Activated naive CD4-positive, alpha-beta T cell treated with Interleukin-2 at 50 U/mL for 16 hours (primary cell): ENCODE measurements at places on chromosomes 1 and 21.

- DNase-seq = peak; percentile 43
Observed at GRCh38 chr1:8858888-8859706, 19.4 kb downstream of the ENO1 start.

GRCh38 chr21:31326522-31327242 is 17.4 kb downstream of the TIAM1 start:
- DNase-seq = peak; percentile 65

DNA sequence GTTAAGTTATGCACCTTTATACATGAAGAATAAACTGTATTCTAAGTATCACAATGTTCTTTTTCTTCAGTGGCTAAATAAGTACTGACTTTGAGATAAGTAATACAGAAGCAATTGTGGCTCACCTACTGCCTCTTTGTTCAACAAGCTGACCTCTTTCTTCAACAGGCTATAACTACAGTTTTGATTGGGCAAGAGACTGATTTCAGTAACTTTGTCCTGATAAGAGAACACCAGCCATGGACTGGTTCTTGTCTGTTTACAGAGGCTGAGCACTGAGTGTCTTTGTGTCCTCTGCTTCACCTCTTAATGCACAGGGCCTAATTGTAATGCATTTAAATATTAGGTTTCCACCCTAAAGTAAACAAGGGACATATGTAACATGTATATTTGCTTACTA is 34.6 kb upstream of the PDE4B start:
- no peak for DNase-seq

- no peak for DNase-seq
Observed at GRCh38 chr1:73803380-73803779, 394.6 kb downstream of the LRRIQ3 start.

- no peak for DNase-seq
Observed at GRCh38 chr1:169493251-169493650, 7.5 kb upstream of the SLC19A2 start.

DNA sequence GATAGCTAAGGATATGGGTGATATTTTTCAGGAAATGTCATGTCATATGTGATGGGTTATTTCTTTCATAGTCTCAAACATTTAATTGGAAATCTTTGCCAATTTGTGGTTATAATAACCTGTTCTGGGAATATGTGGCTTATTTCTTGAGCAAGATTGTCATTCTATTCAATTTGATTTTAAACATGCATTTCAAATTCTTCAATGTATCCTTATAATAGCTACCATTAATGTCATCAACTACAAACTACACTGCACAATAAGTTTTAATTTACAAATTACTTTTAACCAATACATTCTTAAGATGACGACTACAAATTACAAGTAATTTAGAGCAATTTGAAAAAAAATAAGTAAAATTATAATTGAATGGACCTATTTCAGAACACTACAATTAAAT is 164.9 kb downstream of the BRINP3 start:
- no peak for DNase-seq

- DNase-seq = no peak
Observed at GRCh38 chr1:175984057-175984812, 222.9 kb downstream of the COP1 start.

DNA sequence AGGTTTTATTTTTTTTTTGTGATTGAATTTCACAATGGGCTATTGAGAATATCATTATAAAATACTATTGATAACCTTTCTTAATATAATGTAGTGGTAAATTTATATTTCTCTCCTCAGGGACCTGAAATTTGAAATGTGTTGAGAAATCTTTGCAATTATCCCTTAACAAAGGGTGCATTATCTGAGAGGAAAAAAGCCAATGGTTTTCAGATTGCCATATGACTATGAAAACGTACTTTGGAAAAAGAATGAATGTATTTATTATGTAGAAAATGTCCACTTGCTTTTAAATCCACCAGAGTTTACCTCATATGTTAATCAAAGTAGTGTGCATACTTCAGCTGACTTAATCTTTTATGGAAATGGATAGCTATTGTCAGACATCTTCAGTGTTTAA is 441.1 kb downstream of the AMY1C start:
- DNase-seq = no peak

- DNase-seq = no peak
Observed at GRCh38 chr1:205127646-205128045, 5.9 kb upstream of the RBBP5 start.

DNA sequence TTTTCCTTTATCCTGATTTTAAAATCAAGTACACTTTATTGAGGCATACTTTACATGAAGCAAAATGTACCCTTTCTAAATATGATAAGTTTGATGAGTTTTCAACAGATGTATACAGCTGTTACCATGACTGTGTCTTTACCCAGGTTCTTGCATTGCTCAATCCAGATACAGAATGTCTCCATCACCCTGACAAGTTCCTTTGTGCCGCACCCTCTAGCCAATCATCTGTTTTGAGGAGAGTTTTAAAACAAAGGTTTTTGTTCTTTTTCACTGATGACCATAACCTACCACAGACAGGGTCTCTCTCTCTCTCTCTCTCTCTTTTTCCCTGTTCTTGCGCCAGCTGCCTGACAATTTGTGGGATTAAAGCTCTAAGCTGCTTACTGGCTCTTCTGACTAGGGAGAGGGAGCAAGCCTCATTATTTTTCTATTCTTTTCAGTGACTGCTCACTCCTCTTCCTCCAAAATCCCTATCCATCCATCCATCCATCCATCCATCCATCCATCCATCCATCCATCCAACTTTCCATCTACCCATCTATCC is 1.2 kb upstream of the KCNE1 start:
- no peak for DNase-seq

- no peak for DNase-seq
Observed at GRCh38 chr21:21612466-21612865, 614.3 kb downstream of the NCAM2 start.

- DNase-seq = no peak
Observed at GRCh38 chr1:215474940-215475339, 92.2 kb upstream of the KCTD3 start.

GRCh38 chr1:171422511-171422910 is 62.8 kb upstream of the PRRC2C start:
- no peak for DNase-seq

GRCh38 chr1:32775640-32776337 is 41.4 kb downstream of the YARS1 start:
- DNase-seq = no peak

DNA sequence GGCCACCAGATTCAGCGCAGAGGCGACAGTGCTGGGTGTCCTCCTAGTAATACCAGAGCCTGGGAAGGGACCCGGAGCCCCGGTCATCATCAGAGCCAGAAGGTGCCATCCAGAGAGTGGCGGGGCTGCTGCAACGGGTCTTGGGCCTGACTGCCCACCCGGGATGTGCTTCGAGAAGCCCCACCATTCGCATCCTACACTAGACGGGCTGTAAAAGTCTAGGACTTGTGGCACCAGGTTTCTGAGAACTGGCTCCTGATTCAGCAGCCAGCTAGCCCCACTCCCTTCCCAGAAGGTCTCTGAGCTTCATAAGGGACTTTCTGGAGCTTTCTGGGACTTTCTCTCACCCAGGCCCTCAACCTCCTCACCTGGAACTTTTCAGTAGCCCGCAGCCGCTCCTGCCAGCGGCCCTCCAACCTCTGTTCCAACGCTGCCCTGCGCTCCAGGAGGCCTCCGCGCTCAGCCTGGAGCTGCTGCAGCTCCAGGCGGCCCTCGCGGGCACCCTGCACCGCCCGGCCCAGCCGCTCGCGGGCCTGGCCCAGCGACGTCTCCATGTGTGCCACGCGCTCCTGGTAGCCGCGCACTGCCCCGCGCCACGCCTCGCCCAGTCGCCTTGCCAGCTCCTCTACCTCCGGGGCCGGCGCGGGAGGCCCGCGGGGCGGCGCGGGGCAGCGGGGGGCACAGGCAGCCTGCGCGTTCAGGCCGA is 940 bp downstream of the NES start:
- DNase-seq = no peak

DNA sequence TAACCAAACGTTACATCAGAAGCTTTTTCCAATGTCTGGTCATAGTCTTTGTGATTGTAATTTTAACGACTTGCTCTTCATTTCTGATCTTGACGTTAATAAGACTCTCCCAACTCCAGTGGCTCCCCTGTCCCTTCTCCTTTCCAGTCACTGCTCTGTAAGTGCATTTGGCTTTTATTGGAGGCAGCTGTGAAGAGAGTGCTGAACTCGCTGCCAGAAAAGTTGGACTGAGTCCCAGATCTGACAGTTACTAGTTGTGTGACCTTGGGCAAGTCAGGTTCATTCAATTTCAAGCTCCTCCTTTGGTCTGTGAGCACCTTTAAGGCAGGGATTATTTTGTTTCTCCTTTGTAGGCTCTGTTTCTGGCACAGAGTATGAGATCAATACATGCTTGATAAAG is 109.6 kb upstream of the TSPAN2 start:
- DNase-seq = no peak

- DNase-seq = no peak
Observed at GRCh38 chr1:41427916-41428737, 56.4 kb downstream of the EDN2 start.

GRCh38 chr1:210938416-210938925 is 195.5 kb downstream of the KCNH1 start:
- no peak for DNase-seq

- DNase-seq = no peak
Observed at GRCh38 chr21:18460979-18461378, 57.4 kb upstream of the TMPRSS15 start.

DNA sequence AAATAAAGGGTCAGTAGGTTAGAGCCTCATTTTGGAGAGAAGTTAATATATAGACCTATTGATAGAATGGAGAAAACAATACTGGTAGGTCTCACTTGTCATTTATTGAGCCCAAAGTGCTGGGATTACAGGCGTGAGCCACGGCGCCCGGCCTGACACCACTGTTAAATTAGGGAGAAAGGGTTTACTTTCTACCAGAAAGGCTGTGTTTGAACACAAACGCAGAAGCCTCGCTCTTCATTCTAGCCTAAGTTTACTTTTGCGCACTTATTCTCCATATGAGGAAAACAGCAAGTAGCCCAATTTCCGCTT is 710 bp upstream of the PRPF3 start:
- DNase-seq = no peak

DNA sequence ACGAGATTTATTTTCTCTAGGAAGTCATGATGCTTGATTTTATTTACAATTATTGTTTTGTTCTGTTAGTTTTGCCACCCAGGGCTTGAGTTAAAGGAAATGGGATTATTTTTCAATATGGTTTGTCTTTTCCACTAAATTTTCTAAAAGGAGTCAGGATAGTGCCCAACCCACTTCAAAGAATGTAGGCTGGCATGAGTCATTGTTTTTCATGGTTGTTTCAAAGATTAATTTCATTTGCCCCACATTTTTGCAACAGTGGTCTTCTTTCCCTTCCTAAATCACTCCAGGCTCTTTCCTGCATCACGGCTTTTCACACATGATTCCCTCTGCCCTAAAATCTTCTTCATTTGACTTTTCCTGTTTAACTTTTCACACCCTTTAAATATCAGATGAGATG is 2.5 kb downstream of the SLAMF6 start:
- DNase-seq = no peak

GRCh38 chr1:65149351-65150107 is 1.5 kb downstream of the AK4 start:
- DNase-seq = no peak

DNA sequence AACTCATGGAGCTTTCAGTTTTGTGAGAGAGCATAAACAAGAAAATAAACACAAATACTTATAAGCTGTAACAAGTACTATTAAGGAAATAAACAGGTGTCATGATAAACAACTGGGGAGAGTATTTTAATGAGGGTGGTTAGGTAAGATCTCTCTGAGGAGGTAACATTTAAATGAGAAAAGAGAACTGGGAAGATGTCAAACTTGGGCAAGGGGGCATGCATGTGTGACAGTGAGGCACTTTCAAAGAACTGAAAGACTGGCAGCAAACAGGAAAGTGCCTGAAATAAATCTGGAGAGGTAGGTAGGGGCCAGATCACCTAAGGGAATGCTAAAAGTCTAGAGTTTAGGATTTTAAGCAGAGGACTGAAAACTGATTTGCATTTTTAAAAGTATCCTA is 37.8 kb downstream of the NSL1 start:
- no peak for DNase-seq

DNA sequence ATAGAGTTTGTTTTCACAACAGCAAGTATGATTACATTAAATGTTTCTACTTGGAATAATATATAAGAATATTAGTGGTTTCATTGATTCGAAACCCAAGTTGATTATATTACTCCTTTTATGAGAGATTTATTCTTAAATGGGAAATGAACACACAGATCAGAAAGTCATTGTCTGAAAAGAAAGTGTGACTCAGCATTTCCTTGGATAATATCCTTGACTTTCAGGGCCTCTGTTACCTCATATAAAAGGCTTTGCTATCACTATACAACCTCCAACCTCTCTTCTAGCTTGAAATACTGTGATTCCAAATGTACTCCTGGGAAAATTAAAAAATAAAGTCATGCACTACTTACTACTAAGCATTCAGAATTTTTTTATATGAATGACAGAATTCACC is 295.3 kb upstream of the LYPLAL1 start:
- DNase-seq = no peak

DNA sequence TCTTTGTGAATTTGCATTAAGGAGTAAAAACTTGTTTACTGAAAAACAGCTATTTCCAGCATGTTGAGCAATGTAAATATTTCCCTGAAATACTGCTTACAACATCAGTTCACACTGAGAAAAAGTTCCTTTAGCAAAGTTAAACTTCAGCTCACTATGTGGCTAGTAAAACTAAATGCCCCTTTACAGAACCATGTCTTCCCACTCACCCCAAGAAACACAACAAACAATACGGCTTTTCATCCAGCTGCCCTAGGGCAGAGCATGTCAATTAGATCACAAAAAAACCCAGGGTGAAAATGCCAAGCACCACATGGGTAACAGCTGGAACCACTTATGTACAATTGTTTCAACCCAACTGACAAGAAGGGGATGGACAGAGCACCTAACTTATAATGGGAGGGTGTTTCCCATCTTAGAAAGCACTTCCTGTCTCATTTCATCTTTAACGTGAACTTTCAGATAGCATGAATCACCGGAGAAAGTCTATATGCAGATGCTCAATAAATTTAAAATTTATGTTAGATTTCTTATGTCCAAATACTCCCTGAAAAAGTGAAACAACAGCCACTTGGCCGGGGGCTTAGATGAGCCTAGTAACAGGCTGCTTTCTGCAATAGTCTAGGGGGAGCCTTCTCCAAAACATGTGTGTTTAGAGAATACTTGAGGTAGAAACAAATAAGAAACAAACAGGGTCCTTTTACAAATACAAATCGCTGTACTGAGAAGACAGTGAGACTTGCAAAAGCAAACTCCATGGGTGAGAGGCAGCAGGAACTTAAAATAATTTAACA is 6.6 kb downstream of the NID1 start:
- no peak for DNase-seq

DNA sequence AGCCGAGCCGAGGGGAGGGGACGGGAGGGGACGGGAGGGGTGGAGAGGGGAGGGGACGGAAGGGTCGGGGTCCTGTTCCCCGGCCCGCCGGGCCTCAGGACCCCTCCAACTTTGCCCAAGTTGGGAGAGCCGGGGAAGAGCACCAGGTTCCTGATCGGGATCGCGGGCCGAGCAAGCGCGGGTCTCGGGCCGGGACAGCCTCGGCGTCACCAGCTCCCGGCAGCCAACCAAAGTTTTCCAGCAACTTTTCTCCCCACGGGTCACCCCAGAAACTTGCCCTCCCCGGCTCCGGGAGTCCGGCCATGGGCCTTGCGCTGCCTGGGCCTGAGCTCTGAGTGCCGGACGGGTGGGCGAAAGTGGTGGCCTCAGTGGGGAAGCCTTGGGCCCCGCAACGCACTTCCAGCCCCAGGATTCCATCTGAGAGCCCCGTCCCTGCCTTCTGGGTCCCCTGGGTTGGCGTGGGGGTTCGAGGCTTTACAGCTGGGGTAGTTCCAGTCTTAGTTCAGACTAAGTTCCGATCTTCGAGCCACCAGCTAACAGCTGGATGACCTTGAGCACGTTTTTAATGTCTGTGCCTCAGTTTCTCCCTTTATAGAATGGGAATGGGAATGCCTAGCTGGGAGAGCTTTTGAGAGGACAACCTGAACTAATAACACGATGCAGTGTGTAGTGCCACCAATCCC is 458 bp downstream of the ZC3H12A start:
- peak; percentile 28 for DNase-seq
